ENCODE measurements at places on chromosomes 6 and 20.

DNA sequence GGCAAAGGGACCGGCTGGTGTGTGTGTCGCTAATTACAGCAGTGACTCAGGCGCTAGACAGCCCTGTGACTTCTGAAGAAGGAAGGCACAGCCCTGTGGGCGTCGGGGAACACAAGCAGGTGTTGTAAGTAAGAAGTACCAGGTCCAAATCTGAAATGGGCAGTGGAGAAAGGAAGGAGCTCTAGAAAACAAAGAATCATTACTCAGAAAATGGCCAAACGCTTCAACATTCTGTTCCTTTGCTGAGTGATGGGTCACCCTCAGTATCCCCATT, 106.8 kb downstream of the PXDC1 start:
- DNase-seq: no peak

GRCh38 chr6:85473748-85474147, 23.9 kb downstream of the NT5E start:
- DNase-seq: no peak

DNA sequence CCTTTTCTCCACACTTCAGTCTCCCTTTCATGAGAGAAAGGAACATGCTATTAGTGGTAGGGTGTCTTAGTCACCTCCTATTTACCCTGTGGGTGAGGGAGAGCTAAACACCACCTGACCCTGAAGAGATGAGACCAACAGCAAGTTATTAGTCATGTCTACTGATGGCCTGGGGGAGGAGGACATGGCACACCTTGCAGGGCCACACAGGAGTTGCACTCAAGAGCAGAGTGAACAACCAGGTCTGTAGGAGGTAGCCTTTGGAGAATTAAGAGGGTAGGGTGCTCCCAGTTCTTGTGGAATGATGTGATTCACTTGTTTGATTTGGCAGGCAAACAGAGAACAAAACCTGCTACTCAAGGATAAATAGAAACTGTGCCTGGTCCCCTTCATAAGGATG, 82.7 kb upstream of the FABP7 start:
- no peak for DNase-seq

- no peak for DNase-seq
Measured at GRCh38 chr6:90846824-90847223, 260.0 kb upstream of the MAP3K7 start.

DNA sequence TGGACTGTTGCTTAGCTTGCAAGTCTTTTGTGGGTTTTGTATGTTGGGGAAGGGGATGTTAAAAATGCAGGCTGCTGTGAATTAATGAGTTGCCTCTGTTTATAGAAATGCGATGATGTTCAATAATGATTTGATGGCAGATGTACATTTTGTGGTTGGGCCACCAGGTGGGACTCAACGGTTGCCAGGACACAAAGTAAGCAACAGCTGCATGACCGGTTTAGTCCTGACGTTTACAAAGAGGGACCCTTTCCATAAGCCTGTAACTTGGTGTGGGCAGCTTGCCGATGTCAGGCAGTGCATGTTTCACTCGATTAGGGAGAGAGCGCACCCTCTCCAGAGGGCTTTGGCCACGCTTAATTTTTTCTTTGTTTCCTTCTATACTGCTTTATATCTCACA, 1.3 kb downstream of the BTBD3 start:
- no peak for DNase-seq

GRCh38 chr6:28413681-28414080, 14.1 kb upstream of the ZSCAN12 start:
- DNase-seq: no peak

GRCh38 chr6:37285861-37286311, 27.9 kb upstream of the TMEM217 start:
- peak; percentile 22 for DNase-seq

DNA sequence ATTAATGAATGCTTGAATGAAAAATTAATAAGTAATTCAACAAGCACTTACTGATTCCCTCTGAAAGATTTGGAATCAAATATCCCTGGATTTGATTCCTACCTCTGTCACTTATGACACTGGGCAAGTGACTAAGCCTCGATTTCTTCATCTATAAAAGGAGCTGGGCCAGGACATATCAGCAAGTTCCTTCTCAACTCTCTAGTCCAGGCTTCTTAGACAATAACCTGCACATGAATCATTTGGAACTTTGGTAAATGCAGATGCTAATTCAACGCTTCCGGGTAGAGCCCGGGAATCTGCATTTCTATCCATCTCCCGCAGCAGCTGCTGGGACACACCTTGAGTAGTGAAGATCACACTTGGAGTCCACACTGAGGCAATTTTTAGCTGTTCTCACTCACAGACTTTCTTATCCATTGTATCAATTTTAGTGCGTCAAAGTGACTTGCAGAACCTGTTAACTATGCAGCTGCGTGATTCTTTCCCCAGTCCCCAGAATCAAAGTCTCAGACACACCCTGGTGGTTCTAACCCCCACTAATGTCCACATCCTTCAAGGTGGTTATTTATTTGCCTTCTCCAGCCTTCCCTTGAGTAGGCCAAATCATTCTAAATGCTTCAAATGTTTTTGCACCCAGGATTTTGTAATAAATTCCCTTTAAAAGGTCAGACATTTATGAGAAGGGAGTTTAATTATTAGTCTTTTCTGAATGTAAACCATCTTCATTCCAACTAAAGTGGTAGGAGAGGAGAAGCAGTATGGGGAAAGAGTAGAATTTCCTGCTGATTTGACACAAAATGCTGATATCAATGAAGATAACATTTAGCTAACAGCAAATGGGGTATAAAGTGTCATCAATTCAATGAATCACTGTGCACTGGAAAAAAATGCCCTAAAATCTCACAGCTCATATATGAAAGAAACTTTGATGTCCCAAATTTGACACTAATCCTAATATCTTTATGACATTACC, 26.0 kb upstream of the CCND3 start:
- DNase-seq: no peak

- no peak for DNase-seq
Measured at GRCh38 chr6:18317850-18318249, 53.5 kb upstream of the DEK start.

DNA sequence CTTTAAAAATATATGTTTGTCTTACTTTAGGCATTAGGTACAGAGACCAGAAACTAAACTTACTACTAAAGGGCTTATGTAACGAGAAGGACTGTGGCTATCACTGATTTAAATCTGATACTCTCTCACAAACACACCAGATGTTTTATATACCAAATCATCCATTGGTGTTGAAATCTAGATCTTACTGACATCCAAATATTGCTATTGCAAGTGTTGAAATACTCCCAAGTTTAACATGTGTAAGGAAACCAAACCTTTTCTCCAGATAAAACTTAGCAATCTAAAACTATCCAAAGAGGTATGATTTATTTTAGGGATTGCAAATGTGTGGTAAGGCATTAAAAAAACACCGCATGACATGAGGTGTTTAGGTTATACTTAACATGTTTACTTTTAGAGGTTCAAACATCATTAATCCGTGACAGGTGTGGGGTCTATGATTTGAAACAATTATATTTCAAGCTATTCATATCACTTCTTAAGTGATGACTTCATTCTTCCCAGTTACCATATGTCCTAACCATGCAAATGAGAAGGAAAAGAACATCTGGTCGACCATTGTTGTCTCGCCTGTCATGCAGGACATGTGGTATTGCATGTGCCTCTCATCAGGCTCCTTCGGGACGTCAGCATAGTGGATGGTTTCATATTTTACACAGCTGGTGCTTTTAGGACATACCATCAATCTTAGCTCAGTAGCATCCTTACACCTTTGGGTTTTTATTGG, 168.3 kb upstream of the SPACA1 start:
- no peak for DNase-seq

- DNase-seq: no peak
Measured at GRCh38 chr6:35497571-35498421, 917 bp upstream of the TEAD3 start.

- no peak for DNase-seq
Measured at GRCh38 chr6:38320358-38320757, 319.4 kb downstream of the BTBD9 start.

- DNase-seq: no peak
Measured at GRCh38 chr6:147678253-147678652, 169.8 kb downstream of the SAMD5 start.

DNA sequence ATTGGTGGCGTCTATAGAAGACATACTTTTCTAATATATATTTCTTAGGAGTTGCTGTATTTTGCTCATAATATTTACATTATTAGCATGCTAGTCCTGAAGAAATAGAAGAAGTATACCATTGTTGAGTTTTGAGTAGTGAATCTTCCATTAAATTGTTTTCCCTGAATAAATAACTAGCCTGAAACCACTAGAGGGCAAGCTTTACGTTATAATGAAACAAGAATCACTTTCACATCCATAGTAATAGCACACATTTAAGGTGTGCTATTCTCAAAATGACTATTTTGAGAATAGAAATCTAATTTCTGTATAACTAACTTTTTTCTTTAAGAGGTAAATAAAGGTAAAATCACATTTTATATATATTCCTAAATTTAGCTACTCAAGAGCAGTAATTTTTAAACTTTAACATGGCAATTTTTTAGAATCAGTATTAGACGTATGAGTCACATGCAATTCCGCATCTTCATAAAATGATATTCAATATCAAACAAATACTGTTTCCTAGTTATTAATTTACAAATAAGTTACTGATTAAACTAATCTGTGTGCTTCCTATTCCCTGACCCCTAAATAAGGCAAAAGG, 213.2 kb upstream of the MANEA start:
- no peak for DNase-seq

- DNase-seq: no peak
Measured at GRCh38 chr6:9496837-9497236, 918.0 kb downstream of the TFAP2A start.

GRCh38 chr6:52361414-52361944, 472 bp upstream of the PAQR8 start:
- DNase-seq: no peak

DNA sequence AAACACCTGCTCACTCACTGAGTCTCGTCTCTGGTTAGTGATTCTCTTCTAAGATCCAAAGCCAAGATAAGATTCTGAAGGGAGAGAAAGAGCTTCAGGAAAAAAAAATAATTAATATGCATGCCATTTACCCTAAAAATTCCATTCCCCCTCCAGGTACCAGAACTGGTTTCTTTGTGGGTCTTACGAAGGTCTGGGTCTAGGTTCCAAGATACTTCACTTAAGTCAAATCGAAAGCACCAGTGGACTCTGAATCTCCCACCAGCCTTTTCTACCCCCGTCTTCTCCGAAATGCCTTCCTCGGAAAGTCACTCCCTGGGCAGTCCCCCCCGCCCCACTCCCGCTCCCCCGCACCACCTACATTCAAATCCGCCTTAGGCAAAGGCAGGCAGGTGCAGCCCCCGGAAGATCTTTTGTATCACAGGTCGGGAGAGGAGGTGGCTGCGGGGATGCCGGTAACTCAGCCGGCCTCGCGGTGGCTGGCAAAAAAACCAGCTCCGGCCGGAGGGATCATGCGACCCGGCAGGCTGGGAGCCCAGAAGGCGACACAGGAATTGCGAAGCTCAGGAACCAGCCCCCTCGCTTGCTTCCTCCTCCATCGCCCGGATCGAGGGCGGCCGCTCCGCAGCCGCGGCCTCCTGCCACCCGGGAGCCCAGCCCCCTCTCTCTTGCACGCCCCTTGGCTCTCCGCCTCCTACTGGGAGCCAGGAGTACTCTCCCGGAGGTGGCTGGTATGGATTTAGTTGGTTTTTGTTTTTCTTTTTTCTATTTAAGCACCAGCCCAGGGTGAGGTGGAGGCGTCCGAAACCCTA, at the start of gene BCL2L1:
BCL2L1 (minus strand) TSS at position 612 of the 812 bp plus-strand sequence. CDS start 650 bp downstream, outside the sequence.
- DNase-seq: peak; percentile 66

DNA sequence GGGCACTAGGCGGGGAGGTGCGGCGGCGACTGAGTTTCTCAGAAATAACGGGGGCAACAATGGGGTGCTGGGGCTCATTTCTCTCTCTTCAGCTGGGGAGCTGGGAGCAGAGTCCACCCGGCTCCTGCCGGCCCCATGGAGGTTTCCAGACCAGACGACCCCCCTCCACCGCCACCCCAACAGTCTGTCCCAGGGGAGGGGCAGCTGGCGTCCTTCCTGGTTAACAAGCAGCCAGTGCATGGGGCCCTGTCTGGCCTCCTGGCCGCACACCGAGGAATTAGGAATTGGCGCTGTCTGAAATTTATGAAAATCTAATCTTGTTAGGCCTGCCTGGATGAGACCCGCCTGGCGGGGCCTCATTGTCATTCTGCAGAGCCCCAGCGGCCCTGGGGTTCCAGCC, 42.4 kb downstream of the PMEPA1 start:
- no peak for DNase-seq

- no peak for DNase-seq
Measured at GRCh38 chr6:12173181-12173580, 117.0 kb upstream of the EDN1 start.

DNA sequence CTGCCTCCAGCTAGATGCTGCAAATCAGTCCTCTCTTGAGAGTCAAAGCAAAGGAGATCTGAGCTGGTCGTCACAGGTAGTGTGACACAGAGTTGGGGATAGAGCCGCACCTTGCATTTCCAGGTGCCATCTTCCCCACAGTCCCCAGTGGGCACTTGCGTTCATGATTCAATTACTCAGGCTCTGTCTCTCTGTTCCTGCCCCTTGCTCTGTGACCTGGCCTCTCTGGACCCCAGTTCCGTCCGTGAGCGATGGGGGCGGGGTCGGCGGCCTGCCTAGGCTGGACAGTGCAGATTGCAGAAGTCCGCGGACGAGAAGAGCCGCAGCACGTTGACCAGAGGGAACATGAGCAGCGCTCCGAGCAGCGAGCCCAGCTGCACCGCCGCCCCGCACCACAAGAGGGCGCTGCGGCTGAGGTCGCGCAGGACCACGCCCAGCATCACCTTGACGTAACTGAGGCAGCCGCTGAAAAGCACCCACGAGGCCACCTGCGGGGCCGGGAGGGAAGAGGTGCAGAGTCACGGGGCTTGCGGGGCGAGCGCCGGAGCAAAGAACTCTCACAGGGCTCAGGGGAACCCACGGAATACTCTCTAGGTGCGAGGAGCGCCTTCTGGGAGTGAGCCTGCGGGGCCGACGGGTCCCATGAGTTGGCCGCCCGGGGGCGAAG, 7.4 kb downstream of the SLC52A3 start:
- DNase-seq: peak; percentile 22

DNA sequence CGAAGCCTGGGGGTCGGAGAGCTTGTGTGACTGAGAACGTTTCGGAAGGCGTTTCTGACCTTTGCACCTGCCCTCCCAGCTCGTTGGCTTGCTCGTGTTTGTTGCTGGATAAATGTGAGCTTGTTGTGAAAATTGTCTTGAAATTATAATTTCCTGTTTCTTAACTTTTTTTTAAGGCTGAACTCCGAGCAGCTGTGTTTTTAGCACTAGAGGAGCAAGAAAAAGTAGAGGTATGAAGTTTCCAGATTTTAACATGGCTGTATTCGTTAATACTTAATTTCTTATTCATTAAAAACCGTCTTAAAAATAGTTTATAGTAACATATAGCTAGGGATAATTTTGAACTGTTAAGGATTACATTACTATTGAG, 672 bp downstream of the CEP43 start:
- no peak for DNase-seq

All from stimulated activated CD4-positive, alpha-beta T cell treated with anti-CD3 and anti-CD28 coated beads, TNF-alpha, amount 100 ng/mL, for 48 hours (primary cell).